AML-193 (cell line): ENCODE measurements at places on chromosomes 7 and 10.
A peak's percentile ranks its signal among the peaks of the same experiment; 100 is the strongest.

GRCh38 chr10:13842117-13842516 lies 255.4 kb downstream of the PRPF18 start:
- DNase-seq: no peak

DNA sequence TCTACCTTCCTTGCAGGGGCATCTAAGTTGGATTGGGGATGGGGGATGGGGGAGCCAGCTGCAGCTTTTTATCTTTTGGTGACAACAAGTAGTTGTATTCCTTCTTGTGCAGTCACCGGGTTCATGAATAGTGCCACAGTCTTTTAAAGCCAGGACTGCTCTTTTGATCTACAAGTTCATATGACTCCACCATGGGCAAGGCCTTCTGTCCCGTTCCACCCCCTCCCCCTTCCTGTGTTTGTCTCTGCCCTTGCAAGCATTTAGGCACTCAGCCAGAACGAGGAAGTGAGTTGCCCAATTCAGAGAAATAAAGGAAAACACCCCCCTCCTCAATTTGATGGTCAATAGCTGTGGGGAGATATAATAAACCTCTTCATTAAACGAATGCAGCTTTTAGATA lies 44.8 kb upstream of the EGR2 start:
- no peak for DNase-seq

DNA sequence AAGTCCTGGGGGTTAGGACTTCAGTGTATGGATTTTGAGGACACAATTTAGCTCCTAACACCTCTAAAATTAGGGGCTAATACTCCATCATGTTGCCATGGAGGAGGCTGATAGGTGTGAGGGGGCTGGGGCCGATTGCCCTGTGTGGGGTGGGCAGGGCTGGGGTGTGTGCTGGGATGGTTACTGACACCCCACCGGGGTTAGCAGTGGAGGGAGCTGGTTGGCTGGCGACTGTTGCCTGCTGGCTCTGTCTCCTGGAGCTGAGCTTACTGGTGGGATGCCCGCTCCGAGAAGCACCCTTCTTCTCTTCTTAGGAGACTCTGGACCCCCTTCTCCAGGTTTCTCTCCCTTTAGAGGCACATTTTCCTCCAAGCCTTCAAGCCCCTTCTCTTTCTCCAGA lies 22.2 kb upstream of the SH2D4B start:
- DNase-seq: no peak

- no peak for DNase-seq
These were observed 45.5 kb downstream of the VOPP1 start for GRCh38 chr7:55526770-55527169.

DNA sequence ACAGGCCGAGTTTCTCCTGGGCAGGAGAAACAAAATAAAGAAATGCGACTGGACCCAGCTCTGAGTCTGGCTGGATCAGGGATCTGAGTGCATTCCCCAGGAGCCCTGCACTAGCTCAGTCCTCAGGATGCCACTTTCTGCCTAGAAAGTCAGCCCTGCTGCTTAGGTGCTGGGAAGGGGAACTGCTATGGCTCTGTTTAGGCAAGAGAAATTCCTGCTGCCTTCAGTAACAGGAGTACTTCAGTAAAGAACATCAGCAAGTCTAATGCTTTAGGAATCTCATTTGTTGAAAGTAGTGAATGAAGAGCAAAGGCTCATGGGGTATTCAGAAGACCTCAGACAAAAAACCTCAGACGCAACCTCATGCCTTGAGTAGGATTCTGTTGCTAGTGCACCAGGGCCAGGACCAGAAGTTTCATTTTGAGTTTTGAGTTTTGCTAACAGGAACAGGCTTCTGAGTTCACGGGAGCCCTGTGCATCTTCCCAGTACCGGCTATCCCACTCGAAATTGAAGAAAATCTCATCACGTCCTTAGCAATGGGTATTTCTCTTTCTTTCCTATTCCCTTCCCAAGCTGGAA lies 170.8 kb upstream of the CDCA7L start:
- DNase-seq: no peak

DNA sequence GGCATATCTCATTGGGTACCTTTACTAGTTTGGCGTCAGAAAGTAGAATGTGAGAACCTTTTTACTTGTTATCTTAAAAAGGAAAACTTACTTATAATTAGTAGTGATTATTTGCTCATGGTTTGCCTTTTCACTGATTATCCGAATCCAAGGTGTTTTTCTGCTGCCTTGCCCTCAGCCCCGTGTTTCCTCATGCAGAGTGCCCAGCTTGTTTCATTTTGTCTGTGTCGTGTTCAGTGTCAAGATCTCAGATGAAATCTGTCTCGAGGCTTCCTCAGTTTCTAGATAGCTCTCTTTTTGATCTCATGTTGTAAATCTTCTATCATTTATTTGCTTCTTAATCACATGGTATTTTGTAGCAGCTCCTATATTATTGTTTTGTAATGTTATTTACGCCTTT lies 30.1 kb downstream of the RPA3 start:
- DNase-seq: no peak

- no peak for DNase-seq
These were observed 170.8 kb downstream of the PDE1C start for GRCh38 chr7:31899356-31899927.

DNA sequence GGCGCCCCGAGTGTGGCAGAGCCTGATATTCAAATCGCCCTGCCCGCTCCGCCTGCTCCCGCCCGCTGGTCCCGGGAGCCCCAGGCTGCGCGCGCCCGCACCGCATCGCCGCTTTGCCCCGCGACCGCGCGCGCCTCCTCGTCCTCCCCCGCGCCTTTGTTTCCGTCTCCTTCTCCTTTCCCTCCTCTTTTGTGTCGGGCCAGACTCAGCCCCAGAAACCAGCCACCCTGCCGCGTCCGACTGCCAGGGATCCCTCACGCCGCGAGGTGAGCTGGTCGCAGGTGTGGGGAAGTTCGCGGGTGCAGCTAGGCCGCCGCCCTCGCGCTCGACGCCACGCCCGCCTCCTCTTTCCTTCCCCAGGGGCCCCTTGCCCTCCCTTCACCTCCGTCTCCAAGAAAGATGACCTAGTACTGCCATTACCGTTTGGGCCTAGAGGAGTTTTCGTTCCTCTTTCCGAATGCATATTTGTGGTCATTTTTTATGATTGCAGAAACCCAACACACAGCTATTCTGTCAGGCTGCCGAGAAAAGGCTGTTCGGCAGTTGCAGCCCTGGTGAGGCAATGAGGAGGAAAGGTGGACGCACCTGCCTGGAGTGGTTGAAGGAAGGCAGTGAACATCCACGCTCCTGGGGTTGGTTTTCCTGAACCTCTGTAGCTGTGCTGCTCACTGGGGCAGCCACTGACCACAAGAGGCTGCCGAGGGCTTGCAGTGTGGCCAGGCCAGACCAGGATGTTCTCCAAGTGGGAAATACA lies 107.3 kb downstream of the SNX10 start:
- DNase-seq: peak; percentile 70

DNA sequence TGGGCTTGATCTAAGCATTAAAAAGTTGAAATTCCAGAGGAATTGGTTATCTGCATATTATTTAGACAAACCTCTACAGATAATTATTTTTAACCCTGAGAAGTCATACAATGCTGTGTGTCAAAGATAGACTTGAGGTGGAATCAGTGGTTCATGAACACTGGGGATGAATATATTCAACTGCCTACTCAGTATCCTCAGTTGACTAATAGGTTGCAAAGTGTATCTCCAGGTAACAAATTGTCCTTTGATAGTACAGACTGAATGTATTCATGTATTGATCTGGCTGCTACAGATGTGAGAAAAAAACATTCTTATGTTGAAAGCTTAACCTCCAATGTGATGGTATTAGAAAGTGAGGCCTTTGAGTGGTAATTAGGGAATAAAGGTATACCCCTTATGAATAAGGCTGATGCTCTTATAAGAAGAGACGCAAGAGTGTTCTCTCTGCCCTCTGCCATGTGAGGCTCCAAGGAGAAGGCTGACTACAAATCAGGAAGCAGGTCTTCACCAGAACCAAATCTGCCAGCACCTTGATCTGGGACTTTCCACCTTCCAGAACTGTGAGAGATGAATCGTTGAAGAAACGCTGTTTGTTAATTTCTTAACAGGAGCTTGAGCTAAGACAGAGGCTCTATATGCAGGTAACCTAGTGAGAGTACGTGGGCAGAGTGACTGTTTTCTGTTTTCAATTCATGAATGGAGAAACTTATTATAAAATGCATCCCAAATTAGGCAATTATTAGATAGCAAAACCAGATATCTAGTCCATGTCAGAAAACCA lies 7.5 kb downstream of the MRPL32 start:
- DNase-seq: no peak

- DNase-seq: no peak
These were observed 13.2 kb upstream of the TAS2R60 start for GRCh38 chr7:143429770-143430698.

DNA sequence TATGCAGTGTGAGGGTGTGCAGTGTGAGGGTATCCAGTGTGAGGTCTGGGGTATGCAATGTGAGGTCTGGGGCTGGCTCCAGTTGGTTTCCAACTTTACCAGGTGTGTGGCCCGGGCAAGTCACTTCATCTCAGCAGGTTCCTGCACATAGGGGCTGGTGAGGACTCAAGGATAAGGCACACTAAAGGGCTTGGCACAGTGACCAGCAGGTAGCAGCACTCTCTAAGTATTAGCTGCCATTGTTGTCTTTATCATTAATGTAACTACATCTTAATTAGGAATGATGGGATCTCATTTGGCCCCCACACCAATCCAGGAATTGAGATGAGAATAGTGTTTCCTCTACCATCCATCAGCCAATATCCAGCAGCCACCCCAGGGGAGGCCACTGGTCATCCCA lies 117.3 kb downstream of the KCNMA1 start:
- no peak for DNase-seq

- DNase-seq: no peak
These were observed 266.7 kb upstream of the PHF14 start for GRCh38 chr7:10706875-10707493.

DNA sequence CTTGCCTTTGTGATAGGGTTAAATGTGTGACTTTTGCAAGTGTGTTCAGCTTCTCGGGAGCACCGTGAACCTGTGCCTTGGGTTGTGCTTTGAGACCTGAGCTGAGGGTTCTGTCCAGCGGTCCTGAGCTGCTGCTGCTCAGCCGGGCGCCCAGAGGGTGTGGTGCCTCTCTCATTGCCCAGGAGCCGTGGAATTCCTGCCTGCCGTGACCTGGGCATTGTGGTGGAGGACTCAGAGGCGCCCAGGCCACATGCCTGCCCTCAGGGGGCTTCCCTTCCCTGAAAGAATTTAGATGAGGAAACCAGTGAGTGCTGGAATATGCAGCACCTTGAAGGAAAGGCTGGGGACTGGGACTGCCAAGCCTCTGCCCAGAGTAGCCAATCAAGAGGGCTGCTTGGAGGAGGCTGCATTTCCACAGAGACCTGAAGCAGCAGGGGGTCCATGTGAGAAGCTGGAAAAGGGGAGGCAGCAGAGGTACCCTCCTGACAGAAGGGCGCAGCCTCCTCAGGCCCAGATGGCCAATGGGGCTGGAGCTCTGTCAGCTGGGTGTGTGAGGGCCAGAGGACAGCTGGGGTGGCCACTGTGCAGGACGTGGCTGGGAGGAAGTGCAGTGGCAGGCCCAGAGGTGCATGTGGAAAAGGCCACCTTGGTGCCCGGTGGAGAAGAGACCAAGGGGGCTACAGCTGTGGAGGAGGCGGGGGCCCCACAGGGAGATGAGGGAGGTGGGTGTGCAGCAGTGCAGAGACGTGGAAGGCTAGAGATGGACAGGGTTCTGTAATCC lies 107.3 kb downstream of the NKX6-2 start:
- DNase-seq: no peak

- no peak for DNase-seq
These were observed 141.9 kb downstream of the TCF7L2 start for GRCh38 chr10:113091920-113092319.

DNA sequence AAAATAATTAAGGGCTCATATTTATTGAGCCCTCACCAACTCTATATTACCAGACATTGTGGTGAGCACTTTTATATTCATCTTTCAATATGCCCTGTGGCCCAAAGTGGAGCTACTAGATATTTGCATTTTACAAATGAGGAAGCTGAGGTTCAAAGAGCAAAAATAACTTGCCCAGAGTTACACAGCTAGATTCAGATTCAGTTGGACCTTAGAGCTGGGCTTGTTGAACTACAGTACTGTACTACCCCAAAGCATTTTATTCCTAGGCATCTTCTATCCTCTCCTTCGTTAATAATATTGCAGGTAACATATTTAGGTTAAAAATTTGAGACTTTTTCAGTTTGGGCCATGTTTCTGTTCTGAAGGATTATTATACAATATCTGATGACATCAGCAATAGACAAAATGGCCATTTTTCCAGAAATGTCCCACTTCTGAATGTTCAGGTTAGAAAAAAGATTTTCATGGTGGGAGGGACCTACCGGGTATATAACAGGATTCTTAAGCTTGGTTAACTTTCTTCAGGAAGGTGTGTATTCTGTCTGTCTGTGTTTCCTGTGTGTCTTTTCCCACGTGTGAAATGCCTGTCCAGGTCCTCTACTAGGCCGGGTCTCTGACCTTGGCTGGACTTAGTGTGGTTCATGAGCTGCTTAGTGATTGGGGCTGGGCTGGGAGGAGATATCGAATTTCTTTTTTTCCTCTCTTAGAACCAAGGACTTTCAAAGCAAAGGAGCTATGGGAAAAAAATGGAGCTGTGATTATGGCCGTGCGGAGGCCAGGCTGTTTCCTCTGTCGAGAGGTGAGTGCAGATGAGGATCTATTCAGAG lies 13.6 kb downstream of the PRXL2A start:
- peak; percentile 1 for DNase-seq

DNA sequence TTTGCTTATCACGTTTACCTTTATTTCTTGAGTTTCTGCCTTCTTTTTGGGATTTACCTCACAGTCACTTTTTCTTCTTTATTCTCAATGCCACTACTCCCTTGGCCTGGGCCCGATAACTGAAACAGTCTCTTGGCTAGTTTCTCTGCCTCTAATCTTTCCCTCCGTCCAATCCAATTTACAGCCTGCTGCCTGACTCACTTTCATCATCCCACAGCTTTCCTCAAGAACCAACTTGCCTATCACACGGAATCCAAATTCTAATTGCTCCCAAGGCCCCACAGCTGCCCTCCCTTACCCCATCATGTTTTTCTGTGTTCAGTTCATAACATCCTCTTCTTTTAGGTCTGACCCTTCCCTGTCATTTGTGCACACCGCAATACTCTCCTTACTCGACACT lies 121.4 kb downstream of the HIPK2 start:
- no peak for DNase-seq

DNA sequence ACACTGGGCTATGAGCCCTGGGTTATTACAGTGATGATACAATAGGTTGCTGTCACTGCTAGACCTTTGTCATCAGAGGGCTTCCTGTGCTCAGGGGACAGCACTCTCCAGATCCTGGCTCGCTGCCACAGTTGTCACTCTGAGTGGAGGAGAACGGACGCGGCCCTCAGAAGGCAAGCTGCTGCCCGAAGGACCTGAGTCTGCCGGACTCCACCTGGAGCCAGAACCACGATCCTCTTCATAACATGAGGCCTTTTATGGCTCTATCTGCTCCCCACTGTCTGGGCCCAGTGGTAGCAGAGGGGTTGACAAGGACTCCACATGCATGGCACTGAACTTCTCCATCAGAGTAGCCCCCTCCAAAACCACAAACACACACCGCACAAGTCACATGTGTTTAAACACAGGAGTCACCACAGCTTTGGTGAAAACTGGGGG lies 94.7 kb upstream of the EFCAB10 start:
- DNase-seq: peak; percentile 12

GRCh38 chr10:52020702-52021101 lies 293.4 kb upstream of the DKK1 start:
- no peak for DNase-seq
